ENCODE measurements at places on chromosomes 7 and 10. TPM values are rescaled to one million over a fixed set of nuclear protein-coding genes. Genes with fewer than 3 reads are reported as not detected.

DNA sequence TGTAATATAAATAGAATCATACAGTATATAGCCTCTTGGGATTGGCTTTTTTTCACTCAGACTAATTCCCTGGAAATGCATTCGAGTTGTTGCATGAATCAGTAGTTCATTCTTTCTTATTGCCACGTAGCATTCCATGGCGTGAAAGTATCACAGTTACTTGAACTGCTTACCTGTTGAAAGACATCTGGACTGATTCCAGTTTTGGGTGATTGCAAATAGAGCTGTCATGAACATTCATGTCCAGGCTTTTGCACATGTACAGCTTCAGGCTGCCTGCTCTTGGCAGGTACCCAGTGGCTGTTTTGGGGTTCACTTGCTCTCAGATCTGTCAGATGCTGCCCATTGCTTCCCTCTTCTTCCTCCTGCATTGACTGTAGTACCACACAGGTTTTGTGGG is 54.9 kb downstream of the LRGUK start:
- no peak for DNase-seq

DNA sequence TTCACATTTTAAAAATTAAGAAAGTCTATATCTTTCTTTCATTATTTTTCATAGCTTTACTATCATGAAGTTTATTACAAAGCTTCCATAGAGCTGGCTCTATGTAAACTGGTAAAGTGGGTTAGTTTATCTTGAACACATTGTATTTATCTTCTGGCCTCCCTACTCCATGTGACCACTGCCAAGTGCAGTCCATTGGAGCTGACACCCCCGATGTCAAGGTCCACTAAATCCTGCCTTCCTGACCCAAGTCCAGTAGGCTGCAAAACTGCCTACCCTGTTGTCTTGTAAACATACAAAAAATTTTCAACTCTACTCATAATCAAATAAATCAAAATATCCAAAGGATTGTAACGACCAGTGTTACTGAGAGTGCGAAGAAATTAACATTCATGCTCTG is 10.2 kb downstream of the DNAJC12 start:
- no peak for DNase-seq

DNA sequence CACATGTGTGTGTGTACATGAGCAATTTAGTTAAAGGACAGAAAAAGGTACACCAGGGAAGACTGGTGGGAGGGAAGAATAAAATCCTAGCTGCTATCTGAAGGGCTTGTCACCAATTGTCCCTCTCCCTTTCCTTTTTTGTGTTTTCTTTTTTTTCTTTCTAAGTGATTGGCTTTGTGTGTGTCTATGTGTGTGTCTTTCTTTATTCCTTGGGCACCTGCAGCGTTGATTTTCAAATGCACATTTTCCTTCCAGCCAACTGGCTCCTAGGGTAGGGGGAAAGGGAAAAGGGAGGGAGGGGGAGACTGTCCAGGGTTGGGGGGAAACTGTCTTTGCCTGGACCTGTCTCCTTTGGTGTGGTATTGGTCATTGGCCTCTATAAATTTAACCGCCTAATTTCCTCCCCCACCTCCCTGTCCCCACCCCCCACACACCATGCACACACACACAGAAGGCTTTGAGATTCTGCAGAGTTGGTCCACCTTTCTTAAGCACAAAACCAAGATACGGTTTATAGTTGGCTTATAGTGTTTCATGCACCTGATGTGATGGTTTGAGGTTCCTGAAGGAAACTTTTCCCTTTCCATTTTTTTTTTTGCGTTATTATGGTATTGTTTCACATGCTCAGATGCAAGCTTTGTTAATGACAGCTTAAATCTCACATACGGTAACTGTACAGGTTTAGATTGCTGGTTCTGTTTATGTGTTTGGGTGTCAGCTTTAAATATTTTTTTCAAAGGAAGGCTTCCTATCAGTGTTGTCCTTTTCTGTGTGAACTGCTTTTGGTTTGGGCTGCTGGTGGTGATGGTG is 2.6 kb downstream of the AUTS2 start:
- DNase-seq = no peak

The LOXL4 gene
- total RNA-seq = not detected

The AMPH gene
- not detected for total RNA-seq

The FRA10AC1 gene
- total RNA-seq = 24.8 TPM

- no peak for DNase-seq
Observed at GRCh38 chr7:24457219-24457558, 116.1 kb upstream of the PALS2 start.
